ENCODE measurements at places on chromosomes 12 and 14.

DNA sequence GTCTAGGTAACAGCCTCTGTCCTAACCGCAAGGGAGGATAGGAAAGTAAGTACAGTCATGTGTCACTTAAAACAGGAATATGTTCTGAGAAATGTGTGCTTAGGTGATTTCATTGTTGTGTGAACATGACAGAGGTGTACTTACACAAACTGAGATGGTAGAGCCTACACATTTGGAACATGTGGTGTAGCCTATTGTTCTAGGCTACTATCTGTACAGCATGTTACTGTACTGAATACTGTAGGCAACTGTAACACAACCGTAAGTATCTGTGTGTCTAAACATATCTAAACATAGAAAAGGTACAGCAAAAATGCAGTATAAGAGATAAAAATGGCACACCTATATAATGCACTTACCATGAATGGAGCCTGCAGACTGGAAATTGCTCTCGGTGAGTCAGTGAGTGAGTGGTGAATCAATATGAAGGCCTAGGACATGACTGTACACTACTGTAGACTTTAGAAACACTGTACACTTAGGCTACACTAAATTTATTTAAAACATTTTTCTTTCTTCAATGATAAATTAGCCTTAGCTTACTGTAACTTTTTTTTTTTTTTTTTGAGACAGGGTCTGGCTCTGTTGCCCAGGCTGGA, 13.2 kb upstream of the MDM2 start:
- no peak for DNase-seq

DNA sequence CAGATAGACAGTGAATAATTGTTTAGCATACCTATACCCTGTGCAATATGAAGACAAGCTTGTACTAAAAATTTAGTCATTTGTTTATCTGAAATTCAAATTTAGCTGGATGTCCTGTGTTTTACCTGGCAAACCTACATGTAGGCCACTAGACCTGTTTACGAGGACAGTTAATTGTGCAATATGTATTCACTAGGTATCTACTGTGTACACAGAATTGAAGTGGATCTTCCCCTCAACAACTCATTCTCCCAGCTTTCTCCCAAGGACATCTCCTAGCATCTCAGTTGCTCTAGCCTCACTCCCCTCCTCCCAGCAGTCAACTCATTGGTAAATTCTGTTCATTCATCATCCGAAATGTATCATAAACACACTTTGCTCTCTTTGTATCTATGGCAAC, 25.3 kb downstream of the AK7 start:
- no peak for DNase-seq

- no peak for DNase-seq
These were observed 42.1 kb downstream of the GRIP1 start for GRCh38 chr12:66636771-66637170.

DNA sequence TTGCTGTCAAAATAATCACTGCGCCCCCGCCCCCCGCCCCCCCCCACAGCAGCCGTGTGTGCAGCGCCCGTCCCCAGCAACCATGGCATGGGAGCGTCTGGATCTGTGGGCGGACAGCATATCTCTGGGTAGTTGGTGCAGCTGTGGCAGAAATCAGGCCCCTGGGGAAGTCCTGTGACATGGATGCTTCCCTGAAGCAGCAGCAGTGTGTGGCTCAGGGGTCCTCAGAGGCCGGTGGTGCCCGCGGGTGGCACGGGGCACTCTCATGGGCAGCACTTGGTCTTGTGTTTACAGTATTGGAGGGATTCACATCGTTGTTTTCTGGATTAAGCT, 19.2 kb downstream of the XRCC3 start:
- no peak for DNase-seq

GRCh38 chr12:113757221-113758002, 208.7 kb downstream of the RBM19 start:
- DNase-seq: no peak

DNA sequence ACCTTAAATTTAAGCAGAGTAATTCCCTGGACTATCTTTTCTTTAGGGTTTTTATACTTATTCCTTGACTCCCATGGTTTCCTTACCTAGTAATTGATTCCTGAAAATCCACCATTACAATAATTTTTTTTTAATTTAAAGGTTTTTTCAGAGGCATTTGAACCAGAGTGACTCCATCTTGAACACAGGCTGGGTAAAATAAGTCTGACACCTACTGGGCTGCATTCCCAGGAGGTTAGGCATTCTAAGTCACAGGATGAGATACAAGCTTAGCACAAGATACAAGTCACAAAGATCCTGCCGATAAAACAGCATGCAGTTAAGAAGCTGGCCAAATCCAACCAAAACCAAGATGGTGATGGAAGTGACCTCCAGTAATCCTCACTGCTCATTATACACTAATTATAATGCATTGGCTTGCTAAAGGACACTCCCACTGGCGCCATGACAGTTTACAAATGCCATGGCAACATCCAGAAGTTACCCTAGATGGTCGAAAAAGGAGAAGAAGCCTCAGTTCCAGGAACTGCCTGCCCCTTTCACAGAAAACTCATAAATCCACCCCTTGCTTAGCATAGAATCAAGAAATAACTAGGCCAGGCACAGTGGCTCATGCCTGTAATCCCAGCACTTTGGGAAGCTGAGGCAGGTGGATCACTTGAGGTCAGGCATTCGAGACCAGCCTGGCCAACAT, 53.6 kb downstream of the SLC25A21 start:
- no peak for DNase-seq

GRCh38 chr14:80047761-80048160, 163.5 kb downstream of the DIO2 start:
- no peak for DNase-seq

DNA sequence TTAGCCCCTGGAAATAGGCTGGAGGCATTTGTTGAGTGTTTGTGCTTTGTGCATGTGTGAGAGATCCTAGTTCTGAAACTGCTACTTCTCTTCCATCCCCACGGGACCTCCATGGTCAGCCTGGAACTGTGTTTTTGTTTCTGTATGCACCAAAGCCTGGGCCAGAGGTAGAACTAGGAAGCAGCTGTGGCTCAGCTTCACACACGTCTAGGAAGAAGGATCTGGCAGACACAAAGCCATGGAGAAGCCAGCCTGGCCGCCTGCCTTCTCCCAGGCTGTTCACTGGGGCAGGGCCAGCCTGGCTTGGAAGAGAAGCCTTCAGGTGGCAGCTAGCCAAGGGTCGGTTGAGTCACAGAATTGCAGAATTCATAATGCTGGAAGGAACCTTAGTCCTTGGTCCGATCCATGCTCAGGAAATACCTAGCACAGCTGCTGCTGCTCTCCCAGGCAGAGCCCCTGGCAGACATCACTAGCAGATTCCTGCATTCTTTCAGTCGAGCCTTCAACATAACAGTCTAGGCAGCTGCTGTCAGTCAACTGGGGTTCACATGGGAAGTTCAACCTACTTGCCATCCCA, 27.0 kb downstream of the RIN3 start:
- no peak for DNase-seq

DNA sequence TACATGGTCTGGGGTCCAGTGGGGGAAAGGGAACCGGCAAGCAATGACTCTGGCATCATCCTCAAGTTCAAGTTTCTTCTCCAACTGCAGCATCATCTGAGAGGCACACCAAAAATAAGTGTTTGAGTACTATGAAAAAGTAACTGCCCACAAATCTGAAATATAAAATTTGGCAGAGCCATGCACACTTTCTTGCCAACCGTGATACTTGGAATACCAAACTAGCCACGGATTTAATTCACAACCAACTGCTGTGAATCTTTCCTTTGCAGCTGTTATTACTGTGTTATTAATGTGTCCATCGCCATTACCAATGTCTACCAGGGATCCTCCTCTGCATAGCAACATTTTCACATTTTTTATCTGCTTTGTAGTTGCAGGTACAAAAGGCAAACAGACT, 74.6 kb downstream of the GXYLT1 start:
- DNase-seq: no peak

- DNase-seq: no peak
These were observed 33.6 kb downstream of the KCNH5 start for GRCh38 chr14:63011623-63012022.

GRCh38 chr12:52952076-52952801, 3.3 kb downstream of the KRT18 start:
- DNase-seq: no peak

DNA sequence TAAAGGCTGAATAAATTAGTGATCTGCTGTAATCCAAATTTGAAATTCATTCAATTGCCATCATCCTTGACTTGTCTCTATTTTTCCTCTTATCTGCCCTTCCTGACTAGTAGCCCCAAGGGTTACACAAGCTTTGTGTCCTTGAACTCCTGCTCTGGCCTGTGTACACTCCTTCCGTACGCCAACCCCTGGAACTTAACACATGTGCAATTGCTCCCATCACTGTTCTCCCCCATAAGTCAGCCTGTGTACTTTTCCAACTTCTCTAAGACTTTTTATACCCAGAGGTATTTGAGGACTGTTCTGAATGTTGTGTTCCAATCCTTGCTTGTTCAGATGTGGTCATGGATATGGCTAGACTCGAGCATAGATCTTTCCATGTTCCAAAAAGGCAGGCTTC, 171.1 kb upstream of the G2E3 start:
- no peak for DNase-seq

DNA sequence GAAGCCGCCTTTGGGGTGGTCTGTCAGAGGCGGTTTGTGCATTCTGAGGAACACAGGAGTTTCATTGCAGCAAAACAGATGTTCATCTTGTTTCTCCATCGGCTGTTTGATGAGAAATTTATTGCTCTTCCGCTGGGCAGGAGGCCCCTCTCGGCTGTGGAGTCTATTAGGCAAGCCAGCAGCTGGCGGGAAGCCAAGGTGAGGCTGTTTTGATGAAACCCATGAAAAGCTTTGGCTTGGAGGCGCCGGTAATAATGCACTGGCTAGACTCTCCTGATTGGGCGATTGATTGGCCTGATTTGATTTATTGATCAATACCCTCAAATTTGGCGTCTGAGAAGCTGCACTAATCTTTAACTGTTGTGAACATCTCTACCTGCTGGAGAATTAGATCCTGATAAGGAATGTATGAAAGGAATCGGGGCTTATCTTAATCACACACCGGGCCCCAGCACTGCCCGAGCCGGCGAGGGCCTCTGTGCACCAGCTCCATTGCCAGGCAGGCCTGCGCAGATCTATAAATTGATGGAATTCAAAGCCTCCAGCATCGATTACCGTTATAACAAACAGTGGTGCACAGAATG, 187.7 kb downstream of the PHETA1 start:
- DNase-seq: no peak

Measured in activated CD8-positive, alpha-beta memory T cell treated with anti-CD3 and anti-CD28 coated beads for 1 hour (primary cell).